ENCODE measurements at places on chromosomes 1 and 21.

- DNase-seq, result no peak
- no peaks in the 10 kb centered on the region for H3K4me1 ChIP-seq
- no peaks in the 10 kb centered on the region for H3K36me3 ChIP-seq
- peaks cover 92% of the 10 kb centered on the region for H3K27me3 ChIP-seq
- no peak overlapping the region for H3K27ac ChIP-seq
These were observed 87.3 kb upstream of the SMYD2 start for GRCh38 chr1:214193691-214194090.

- no peak for DNase-seq
- H3K4me1 ChIP-seq, result peaks cover 7% of the 10 kb centered on the region
- no peak overlapping the region for H3K27ac ChIP-seq
- no peaks in the 10 kb centered on the region for H3K27me3 ChIP-seq
- H3K36me3 ChIP-seq, result no peaks in the 10 kb centered on the region
- H3K4me3 ChIP-seq, result no peak overlapping the region
These were observed 8.7 kb upstream of the SFPQ start for GRCh38 chr1:35201631-35202030.

- H3K27ac ChIP-seq, result no peak overlapping the region
- DNase-seq, result no peak
- H3K27me3 ChIP-seq, result no peaks in the 10 kb centered on the region
- no peak overlapping the region for H3K4me3 ChIP-seq
- H3K4me1 ChIP-seq, result no peaks in the 10 kb centered on the region
These were observed 31.9 kb upstream of the SARS1 start for GRCh38 chr1:109181807-109182163.

- H3K27ac ChIP-seq, result no peak overlapping the region
- H3K4me3 ChIP-seq, result no peak overlapping the region
- peaks cover 19% of the 10 kb centered on the region for H3K4me1 ChIP-seq
- H3K36me3 ChIP-seq, result no peaks in the 10 kb centered on the region
- H3K27me3 ChIP-seq, result no peaks in the 10 kb centered on the region
- no peak for DNase-seq
These were observed 40.8 kb downstream of the RSPH1 start for GRCh38 chr21:42455196-42455595.

GRCh38 chr1:58765006-58765405, 18.8 kb downstream of the JUN start:
- no peaks in the 10 kb centered on the region for H3K4me1 ChIP-seq
- no peaks in the 10 kb centered on the region for H3K36me3 ChIP-seq
- H3K27ac ChIP-seq, result no peak overlapping the region

DNA sequence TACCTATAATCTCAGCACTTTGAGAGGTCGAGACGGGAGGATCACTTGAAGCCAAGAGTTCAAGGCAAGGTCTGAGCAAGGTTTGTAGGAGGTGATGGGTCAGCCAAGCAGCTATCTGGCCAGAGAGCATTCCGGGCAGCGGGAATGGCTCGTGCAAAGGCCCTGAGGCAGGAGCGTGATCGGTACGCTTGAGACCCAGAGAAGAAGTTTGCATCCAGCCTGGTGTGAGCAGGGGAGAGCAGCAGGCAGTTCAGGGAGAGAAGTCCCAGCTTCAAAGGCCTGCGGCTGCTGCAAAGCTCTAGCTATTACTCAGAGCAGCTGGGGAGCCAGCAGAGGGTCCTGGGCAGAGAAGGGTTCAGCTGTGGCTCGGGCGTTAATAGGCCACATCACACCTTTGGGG, 5.1 kb upstream of the SRARP start:
- no peaks in the 10 kb centered on the region for H3K27me3 ChIP-seq
- H3K36me3 ChIP-seq, result no peaks in the 10 kb centered on the region
- H3K4me1 ChIP-seq, result no peaks in the 10 kb centered on the region
- H3K4me3 ChIP-seq, result no peak overlapping the region
- H3K27ac ChIP-seq, result no peak overlapping the region
- DNase-seq, result no peak

GRCh38 chr1:67130673-67131072, 4.1 kb downstream of the C1orf141 start:
- H3K27me3 ChIP-seq, result no peaks in the 10 kb centered on the region
- no peaks in the 10 kb centered on the region for H3K4me1 ChIP-seq
- no peaks in the 10 kb centered on the region for H3K36me3 ChIP-seq
- no peak overlapping the region for H3K4me3 ChIP-seq
- no peak for DNase-seq
- H3K27ac ChIP-seq, result no peak overlapping the region

- H3K4me3 ChIP-seq, result peak overlapping the region; percentile 79
- H3K36me3 ChIP-seq, result peaks cover 13% of the 10 kb centered on the region
- no peak for DNase-seq
- peaks cover 37% of the 10 kb centered on the region for H3K4me1 ChIP-seq
These were observed 106.7 kb downstream of the SLC45A1 start for GRCh38 chr1:8424539-8425116.

DNA sequence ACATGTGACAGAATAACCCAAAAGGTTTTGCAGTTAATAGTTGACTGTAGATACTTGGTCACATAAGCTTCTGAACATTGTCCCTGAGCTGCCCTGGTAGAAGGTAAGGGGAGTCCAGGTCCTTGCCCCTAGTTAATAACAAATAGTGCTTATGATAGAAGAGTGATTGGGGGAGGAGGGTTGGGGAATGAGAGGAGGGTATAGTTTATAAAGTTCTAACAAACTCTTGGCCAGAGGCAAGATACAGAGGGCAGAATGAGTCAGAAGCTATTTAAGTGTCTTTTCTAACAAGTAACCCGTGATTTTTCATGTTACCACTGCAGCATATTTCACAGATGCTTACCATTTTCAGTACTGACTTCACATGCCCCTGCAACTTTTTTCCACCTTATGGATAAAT, 26.7 kb upstream of the MYOCOS start:
- H3K4me1 ChIP-seq, result peaks cover 6% of the 10 kb centered on the region
- H3K27me3 ChIP-seq, result no peaks in the 10 kb centered on the region
- no peak overlapping the region for H3K27ac ChIP-seq
- DNase-seq, result no peak

DNA sequence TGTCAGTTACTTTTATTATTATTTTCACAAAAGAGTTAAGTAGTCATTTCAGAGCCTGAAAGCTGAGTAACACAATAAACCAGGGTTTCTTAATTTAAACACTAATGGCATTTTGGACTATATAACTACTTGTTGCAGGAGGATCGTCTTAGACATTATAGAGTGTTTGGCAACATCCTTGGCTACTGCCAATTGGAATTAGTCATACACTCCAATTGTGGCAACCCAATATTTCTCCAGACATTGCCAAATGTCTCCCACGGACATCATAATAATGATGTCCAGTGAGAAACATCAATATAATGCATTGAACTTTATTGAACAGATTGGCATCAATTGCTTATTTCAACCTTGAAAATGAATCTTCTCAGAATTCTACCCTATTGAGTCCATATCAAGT, 441.9 kb upstream of the ADGRL4 start:
- no peak for DNase-seq
- no peaks in the 10 kb centered on the region for H3K36me3 ChIP-seq
- no peaks in the 10 kb centered on the region for H3K27me3 ChIP-seq
- peaks cover 6% of the 10 kb centered on the region for H3K4me1 ChIP-seq
- H3K4me3 ChIP-seq, result no peak overlapping the region
- no peak overlapping the region for H3K27ac ChIP-seq

DNA sequence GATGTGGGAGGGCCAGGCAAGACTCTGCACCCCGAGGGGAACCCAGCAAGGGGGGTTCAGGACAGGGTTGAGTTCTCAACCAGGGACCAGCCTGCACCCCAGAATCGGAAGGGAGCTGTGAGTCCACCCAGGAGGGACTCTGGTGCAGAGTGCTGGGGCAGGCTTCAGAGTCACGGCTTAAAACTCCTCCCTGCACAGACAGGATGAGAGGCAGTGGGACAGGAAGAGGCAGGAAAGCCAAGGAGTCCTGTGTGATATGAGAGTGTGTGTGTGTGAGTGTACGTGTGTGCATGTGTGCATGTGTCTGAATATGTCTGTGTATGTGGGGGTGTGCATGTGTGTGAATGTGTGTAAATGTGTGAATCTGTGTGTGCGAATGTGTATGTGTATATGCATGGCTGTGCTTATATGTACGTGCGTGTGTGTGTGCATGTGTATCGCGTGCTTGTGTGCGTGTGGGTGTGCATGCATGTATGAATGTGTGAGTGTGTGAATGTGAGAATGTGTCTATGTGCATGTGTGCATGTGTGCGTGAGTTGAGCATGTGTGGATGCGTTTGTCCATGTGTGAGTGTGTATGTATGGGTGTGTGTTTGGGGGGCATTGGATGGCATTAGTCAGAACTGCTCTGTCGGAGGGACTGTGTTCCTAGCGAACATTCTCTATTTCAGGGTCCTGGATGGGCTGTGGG, 52.2 kb downstream of the UMODL1 start:
- H3K27ac ChIP-seq, result no peak overlapping the region
- H3K36me3 ChIP-seq, result no peaks in the 10 kb centered on the region
- no peaks in the 10 kb centered on the region for H3K4me1 ChIP-seq
